Activated CD4-positive, alpha-beta T cell treated with anti-CD3 and anti-CD28 coated beads for 1 hour (primary cell): ENCODE measurements at places on chromosomes 6 and 20.

GRCh38 chr6:17905611-17906592, 81.5 kb downstream of the KIF13A start:
- no peak for DNase-seq

DNA sequence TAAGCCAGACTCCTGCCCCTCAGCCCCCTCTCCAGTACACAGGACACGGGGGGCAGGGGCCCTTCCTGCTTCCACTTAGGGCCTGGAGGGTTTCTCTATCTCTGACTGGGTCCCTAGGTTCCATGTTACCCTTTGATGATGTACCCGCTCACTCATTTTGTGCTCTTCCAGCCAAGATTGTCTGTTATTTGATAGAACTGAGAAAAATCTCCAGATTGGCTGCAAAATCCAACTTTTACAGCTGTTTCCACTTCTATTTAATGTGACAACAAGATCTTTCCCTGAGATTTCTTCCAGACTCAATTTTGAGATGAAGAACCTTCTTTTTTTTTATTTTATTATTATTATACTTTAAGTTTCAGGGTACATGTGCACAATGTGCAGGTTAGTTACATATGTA, 85.7 kb downstream of the TMEM170B start:
- no peak for DNase-seq

- DNase-seq = no peak
These were observed 44.9 kb upstream of the CRISP1 start for GRCh38 chr6:49911252-49911651.

DNA sequence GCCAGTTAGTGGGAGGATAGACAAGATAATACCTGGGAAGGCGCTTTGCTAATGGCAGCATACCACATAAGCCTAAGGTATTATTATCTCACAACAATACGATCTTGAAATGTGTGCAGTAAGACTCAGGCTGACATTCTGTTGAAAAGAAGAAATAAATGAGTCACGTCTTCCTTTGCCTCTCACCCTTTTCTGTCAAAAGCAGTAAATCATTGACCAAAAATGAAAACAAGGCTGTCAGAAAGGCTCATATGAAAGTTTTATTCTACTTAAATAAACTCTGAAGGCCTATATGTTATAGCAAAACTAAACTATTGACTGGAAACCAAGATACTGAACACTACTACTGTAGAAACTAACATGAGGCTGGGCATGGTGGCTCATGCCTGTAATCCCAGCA, 43.1 kb upstream of the IL20RA start:
- no peak for DNase-seq

DNA sequence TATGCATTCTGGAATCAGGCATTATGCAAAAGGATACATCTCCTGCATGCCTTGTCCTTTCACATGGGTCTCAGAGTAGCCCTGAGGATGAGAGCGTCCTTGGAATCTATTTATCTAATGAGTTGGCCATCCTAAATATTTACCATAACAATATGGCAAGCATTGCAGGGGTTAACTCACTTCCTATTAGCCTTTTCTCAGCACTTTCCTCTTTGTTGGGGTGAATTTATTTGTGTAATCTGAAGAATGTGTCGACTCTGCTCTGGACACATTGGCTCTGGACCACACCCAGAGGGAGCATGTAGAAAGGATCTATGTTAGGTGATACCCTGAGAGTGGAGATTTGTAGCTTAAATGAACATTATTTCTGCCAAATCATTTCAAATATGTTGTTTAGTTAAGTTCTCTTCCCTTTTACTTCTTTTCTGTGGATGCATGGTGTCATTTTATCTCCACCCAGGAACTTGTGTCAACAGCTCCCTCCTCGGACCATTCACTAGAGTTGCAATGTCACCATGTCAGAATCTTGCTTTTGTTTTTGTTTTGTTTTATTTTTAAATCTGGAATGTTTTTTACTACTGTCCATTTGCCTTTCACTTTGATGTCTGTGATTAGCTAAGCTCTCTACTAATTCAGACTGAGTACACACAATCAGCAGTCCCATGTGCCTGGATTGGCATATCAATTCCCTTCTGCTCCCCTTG, 757.0 kb upstream of the MMS22L start:
- DNase-seq = no peak

- DNase-seq = no peak
These were observed 98.7 kb upstream of the RIPOR2 start for GRCh38 chr6:25034431-25034921.

GRCh38 chr20:43537921-43538877, 20.6 kb upstream of the SGK2 start:
- peak; percentile 15 for DNase-seq

DNA sequence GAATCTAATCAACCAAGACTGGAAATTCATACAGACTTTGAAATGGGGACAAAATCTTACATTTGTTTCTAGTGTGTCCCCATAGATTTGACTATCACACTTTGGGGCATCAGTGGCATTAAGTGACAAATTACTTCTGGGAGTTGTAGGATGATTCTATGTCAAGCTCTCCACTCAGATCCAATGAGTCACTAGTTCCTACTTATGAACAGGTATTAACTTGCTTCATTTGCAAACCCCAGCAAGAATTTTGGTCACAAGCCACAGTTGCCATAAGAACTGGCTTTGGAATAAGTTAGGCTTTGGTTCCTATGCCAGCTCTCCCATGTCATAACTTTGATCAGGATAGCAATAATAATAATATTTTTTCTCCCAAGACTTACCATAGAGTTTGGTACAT, 77.6 kb upstream of the PTPRK start:
- no peak for DNase-seq

DNA sequence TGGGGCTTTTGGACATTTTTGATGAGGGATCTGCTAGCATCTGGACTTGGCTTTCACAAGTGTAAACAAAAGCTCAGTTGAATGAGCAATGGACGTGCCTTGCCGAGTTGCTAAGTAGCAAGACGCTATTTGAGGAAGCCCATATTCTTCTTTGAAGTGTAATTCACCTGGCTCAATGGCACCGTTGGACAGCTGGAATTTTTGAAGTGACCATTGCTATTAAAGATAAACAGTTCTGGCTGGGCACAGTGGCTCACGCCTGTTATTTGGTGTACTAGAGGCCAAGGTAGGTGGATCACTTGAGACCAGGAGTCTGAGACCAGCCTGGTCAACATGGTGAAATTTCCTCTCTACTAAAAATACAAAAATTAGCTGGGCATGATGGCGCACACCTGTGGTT, 88.8 kb upstream of the SOX4 start:
- no peak for DNase-seq

GRCh38 chr6:105757512-105758200, 328.5 kb upstream of the PRDM1 start:
- no peak for DNase-seq
